ENCODE measurements at places on chromosomes 3 and 15.
A peak's percentile ranks its signal among the peaks of the same experiment; 100 is the strongest.

GRCh38 chr3:56275120-56275519 is 193.1 kb downstream of the ERC2 start:
- no peak for DNase-seq

- peak; percentile 93 for DNase-seq
Observed at GRCh38 chr3:158725348-158726011, 6.8 kb downstream of the RARRES1 start.

GRCh38 chr15:62809968-62810260 is 232.6 kb upstream of the TPM1 start:
- DNase-seq: no peak

DNA sequence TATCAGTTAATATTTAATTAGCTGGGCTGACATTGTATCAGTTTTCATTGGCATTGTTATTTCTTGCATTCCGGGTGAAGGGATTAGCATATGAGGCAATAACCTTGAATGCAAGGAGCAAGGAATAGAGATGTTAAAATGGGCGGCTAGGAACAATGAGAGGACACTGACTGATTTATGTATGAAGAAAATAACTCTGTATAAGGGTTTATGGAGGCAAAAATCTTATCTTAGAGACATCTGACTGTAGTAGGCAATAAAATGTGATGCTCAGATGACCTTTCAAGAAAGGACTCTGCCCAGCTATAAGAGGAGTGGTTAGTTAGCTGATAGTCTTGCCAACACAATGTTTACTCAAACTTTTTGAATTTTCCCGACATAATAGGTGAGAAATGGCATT is 158.3 kb downstream of the EFHB start:
- DNase-seq: no peak

GRCh38 chr3:196620161-196620604 is 19.3 kb upstream of the NRROS start:
- DNase-seq: no peak

DNA sequence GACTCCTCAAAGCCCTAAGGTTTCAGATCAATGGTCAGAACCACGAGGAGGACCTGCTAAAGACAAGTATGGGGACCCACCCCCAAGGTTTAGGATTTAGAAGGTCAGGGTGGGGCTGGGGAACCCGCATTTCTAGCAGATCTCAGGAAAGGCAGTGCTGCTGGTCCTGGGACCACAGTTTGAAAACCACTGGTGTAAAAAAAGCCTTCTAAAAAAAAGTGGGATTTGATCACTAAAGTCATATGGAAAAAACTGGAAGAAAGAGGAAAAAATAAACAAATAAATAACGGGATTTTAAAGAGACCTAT is 832 bp downstream of the SLC41A3 start:
- no peak for DNase-seq

- DNase-seq: no peak
Observed at GRCh38 chr15:69606144-69606543, 153.5 kb downstream of the RPLP1 start.

DNA sequence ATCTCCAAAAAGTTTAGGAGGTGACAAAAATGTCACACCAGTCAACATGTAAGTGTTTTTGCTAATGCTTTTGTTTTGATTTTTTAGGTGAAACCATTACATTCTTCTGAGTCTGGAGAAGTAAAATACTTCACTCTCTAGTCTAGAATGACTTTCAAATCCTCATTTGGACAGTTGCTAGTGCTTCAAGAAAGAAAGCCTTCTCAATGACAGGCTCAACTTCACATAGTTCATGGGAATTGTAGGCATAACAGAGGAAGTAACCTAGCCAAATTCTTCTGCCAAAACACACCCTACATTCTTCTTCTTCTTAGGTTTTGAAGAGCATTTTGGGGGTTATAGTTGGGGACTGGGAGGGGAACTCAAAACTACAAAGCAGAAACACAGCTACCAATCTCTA is 29.4 kb upstream of the HEG1 start:
- no peak for DNase-seq

Data from skeletal muscle cell (primary cell).